ENCODE measurements at places on chromosomes 11 and 22.
A peak's percentile ranks its signal among the peaks of the same experiment; 100 is the strongest.

DNA sequence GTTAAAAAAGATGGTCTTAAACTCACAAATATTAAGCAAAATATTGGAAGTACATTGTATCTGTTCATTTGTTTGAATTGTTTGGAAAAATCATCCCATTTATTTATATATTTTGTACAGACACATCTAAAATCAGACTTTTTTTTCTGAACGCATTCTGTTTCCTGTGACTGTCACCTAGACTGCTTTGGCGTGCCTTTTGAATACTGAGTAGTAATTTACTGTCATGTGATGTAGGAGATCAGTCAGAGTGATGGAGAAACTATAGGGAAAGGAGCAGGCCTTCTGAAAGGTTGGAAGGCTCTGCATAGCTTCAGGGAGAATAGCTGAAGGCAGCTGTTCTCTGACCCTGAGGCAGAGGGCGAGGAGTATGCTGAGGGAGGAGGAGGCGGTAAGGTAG, 452.0 kb upstream of the ARHGAP42 start:
- no peak for DNase-seq

DNA sequence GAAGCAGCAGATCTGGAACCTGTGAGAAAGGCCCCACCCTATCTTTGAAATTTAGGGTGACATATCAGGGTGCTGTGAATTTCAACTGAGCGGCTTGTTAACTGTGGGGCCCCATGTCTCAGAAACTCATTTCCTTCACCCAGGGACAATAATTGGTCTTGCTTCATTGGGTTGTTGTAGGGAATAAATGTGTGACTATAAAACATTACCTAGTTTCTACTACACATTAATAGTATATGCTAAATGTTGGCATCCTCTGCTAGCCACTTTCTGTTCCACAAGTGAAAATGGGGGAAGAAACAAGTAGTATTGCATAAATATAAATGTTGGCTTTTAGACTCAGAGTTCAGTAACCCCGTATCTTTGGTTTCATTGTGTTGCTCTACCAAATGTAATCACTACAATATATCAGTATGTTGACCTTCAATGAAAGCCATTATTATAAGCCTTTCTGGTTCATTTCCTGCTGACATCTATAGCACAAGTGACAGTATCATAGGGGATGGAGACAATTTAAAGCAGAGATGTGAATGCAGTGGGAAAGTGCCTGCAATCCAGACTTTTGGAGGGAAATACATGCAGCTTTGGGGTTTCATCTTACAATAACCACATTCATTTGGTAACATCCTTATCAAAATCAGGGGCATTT, 905.5 kb upstream of the RAG2 start:
- no peak for DNase-seq

GRCh38 chr22:33940741-33941140, 20.5 kb upstream of the LARGE1 start:
- DNase-seq = no peak

DNA sequence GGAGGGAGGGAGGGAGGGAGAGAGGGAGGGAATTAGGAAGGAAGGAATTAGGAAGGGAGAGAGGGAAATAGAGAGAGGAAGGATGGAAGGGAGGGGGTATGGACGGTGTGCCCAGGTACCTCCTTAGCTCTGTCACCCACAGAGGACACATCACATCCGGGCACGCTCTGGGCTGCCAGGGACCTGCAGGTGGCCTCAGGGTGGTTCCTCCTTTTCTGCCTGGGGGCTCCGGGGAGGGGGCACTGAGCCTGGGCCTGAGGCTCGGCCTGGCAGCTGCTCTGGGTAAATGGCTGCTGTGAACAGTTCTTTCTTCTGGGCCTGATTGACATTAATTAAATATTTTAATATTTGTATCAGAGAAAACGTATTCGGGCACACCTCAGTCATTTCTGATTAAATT, 733.5 kb downstream of the BRD1 start:
- DNase-seq = no peak

DNA sequence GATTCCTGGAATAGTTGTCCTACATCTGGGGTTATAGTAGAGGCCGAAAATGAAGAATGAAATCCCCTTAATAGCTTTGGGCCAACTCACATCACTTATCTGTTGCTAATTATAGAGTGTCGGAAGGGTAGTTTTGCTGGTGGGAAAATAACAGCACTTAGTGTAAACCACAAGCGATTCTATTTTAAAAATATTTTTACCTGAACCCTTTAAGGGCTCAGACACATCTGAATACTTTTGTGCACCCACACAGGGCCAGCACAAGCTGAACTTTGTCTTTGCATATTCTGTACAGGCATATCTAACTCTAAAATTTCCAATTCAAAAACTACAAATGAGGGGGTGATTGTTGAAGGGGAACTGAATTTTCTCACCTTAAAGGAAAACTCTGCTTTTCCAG, 27.6 kb downstream of the SLC6A5 start:
- no peak for DNase-seq

- peak; percentile 76 for DNase-seq
Measured at GRCh38 chr22:26502688-26503561, 9.3 kb downstream of the TFIP11 start.

GRCh38 chr11:96027021-96027420, 103.1 kb upstream of the MTMR2 start:
- no peak for DNase-seq

DNA sequence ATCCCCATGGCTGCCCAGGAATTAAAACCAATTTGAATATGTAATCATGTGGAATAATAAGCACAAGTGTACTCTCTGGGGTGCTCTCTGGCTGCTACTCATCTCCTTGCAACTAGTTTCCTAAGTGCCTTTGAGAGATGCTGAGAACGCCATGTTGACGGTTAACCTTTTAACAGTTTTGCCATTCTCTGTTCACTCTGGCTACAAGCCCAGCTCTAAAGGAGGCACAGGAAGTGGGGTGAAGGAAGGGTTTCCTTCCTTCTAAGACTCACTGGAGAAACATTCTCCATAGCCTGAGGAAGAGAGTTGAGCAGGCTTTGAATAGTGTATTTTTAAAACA, 122.0 kb upstream of the ZC3H12C start:
- DNase-seq = peak; percentile 48

- DNase-seq = no peak
Measured at GRCh38 chr11:10623797-10624761, 55.6 kb upstream of the LYVE1 start.

DNA sequence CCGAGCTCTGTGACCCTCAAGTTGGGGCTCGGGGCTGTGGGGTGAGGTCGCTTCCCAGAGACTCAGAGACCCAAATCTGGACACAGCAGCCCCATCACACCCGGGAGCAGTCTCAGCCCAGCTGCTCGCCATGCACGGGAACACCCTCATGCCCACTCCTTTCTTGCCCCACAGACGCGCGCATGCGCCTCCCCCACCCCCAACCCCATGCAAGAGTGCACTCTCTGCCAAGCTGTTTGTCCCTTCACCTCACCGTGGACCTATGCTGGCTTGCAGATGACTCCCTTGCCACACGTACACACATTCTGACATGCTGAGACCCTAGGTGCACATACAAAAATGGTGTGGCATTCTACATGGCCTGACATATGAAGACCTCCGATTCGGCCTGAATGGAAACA, 478 bp upstream of the CD248 start:
- peak; percentile 81 for DNase-seq

GRCh38 chr11:89321401-89321800, 143.7 kb downstream of the TYR start:
- no peak for DNase-seq

DNA sequence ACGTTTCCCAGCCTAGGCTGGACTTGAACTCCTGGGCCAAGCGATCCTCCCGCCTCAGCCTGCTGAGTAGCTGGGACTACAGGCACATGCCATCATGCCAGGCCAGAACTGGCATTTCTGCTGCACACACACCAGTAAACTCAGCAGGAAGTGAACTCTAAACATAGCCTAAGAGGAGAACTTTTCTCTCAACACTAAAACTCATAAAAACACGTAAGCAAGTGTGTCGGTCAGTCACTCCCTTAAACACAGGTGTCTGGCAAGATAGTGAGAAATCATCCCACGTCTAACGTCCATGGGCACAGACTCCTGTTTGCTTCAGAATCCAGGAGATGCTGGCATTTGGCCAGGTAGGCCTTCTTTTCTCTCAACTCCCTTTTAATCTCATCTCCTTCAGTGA, 104.8 kb downstream of the RPL27A start:
- no peak for DNase-seq

GRCh38 chr11:63290285-63290684, 46.9 kb upstream of the SLC22A25 start:
- DNase-seq = no peak

DNA sequence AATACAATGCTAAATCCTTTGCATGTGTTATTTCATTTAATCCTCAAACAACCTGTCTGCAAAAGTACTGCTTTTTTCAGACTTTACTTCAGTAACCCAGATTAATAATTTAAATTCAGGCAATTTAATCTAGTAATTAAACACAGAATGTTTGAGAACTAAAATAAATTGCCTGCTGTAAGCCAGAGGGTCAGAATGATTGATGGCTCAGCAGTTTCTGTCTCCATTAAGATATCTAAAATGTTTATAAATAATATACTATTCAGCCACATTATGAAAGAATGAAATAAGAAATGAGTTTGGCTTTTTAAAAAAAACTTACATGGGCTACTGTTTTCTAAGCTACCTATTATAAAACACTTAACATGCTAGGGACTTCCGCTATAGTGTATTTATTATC, 846.0 kb downstream of the FAM181B start:
- no peak for DNase-seq

DNA sequence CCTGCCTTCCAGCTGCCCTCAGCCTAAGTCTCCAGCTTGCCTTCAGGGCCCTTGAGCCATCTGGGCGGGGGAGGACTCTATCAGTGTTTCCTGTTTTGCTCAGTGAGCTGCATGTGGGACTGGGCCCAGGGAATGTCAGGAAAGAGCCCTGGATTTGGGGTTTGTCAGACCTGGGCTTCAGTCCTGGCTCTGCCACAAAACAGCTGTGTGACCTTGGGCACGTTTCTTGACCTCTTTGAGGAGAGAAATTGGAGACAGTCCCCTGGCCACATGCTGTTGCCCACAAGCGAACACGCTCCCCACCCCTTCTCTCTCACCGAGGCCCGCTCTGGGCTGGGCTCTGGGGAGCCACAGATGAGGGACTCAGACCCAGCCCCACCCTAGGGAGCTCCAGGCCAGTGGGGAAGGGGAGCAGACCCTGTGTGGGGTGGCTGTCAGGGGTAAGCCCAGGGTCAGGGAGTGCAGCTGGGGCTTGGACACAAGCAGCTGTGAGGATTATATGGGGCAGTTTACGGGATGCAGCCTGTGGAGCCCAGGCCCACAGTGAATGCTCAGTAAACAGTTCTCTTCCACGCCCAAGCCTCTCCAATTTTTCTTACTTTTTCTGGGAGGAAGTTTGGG, 12.3 kb downstream of the MYO7A start:
- DNase-seq = peak; percentile 63

DNA sequence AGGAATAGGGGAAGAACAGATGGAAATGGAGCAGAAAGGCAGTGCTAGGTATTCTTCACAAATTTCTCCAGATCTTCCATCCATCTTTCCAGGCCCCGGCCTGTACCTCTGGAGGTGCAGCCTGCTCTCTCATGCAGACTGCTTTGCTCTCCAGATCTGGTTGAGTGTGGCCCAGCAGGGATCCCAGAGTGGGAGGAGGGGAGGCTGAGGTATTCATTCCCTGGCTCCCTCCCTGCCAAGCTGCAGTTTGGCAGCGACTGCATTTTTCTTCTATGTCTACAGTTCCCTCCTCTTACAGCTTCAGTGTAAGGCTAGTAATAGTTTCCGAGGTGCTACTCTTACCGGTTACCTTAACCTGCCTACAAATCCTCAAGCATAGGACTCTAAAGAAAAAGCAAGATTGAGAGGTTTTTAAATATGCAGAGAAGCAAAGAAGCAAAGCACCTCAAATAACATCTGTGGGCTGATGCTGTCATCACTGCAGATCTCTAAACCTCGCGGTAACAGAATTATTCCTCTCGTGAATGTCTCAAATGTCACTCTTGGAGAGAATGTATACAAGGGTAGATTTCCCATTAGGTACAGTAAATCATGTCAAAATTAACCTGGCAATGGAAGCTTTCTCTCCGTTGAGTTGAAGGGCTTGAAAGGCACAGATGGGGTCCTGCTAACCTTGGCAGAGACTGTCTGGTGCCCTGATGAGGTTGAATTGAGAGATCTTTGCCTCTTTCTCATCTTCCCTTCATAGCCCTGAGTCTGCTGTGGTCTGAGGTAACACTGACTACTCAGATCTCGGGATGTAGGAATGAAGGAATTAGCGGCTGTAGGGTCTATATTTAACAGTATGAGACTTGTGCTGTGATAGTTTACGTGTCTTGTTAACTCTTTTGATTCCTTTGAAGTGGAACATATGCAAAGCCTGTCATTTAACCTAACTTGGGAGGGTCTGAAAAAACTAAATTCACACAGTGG, 297.9 kb upstream of the C11orf87 start:
- DNase-seq = peak; percentile 14

DNA sequence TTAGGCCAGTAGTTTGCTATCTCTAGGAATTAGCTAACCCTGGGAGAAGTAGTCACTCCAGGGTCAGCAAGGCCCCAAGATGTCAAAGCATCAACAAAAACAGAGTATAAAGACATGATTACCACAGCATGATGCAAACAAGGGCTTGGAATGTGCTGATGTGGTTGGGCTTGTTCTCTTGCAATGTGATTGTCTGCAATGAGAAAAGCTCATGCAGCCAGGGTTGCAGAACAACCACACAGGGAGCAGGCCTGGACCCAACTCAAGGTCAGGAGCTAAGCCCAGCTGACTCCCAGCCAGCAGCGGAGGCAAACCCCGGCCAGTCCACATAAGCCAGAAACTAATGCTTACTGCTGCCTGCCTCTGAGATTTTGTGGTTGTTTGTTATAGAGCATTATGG, 132.4 kb upstream of the ZC3H12C start:
- no peak for DNase-seq

DNA sequence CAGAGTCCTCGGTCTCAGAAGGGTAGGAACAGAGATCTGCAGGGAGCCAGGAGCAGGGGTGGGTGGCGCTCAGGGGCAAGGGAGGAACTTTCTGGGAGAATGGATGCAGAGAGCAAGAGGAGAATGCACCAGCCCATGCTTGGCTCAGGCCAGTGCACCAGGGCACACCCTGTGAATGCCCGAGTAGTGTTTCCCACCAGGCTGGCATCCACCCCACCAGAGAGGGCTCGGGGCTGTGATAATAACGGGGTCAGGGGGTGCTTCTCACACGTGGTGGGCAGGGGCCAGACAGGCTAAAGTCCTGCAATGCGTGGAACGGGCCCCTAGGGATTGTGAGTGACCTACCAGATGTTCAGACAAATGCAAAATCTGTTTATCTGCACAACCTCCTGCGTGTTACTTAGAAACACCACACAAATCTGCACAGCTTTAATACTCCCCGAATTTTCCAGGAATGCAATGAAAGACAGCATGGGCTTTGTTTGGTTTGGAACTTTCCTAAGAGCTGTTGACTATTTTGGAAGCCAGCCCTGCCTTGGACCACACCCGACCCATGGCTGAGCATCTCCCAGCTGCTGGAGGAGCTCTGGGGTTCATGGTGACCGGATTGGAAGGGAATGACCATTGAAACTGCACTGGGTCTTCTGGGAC, 368.3 kb downstream of the SHANK2 start:
- DNase-seq = peak; percentile 68

DNA sequence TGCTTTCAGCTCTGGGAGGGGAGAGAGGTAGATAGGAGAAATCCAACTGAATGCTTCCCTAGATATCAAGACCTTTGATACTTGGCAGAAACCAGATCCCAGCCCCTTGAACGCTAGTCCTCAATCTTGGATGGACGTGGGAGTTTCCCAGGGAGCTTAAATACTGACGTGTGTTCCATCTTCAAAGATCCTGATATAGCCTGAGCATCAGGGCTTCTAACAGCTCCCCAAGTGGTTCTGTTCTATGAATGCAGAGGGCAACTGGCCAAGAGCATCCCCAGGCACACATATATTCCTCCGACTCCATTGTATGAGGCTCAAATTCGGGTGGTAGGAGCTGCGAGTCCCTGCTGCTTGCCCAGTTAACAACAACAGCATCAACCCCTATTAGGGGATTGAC, 8.7 kb upstream of the ACCS start:
- DNase-seq = no peak

Measured in stomach (tissue), 19 donors.